Activated gamma-delta T cell treated with Interleukin-2 at 50 U/mL for 16 hours (primary cell): ENCODE measurements at places on chromosomes 4 and X.

- DNase-seq = no peak
These were observed 17.1 kb upstream of the PSAPL1 start for GRCh38 chr4:7451800-7452199.

DNA sequence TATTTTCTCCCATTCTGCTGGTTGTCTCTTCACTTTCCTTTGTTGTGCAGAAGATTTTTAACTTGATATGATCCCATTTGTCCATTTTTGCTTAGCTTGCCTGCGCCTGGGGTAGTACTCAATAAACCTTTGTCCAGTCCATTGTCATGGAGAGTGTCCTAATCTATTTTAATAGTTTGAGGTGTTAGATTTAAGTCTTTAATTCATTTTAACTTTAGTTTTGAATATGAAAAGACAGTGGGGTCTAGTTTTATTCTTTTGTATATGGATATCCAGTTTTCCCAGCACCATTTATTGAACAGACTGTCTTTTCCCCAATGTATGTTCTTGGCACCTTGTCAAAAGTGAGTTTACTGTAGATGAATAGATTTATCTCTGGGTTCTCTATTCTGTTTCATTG, 76.0 kb upstream of the ITM2A start:
- no peak for DNase-seq

DNA sequence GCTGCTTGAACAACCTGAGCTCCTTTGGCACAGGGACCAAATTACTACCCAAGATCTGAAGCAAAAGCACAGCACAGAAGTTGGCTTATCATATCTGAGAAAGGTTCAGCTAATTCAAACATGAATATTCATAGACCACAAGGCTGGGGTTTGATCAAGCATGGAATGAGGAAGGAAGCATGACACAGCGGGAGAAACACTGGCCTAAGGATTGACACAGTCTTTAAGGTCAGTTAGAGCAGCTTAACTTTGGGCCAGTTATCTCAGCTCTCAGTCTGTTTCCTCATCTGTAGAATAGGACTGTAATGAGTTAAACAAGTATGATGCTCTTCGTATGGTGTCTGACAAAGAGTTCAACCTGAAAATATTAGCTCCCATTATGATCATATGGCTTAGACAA, 88.5 kb upstream of the CBR4 start:
- no peak for DNase-seq

GRCh38 chrX:27976284-27976683, 5.0 kb downstream of the DCAF8L1 start:
- no peak for DNase-seq
